ENCODE measurements at places on chromosomes 3 and 15. TPM values are rescaled to one million over a fixed set of nuclear protein-coding genes. Genes with fewer than 3 reads are reported as not detected.

Gene CPNE4
- total RNA-seq = 4.4 TPM

Gene CCR8
- total RNA-seq = not detected

Gene ZBED2
- total RNA-seq = 0.18 TPM

Gene MOBP
- total RNA-seq = 0.02 TPM

Gene TRIM71
- not detected for total RNA-seq

Gene KCNAB1
- total RNA-seq = not detected

Gene CORO2B
- total RNA-seq = 3.7 TPM

Gene GP5
- total RNA-seq = not detected

Gene PSTPIP1
- not detected for total RNA-seq

Gene MME
- not detected for total RNA-seq

Gene SLCO2A1
- 0.06 TPM for total RNA-seq

Gene SLC22A13
- total RNA-seq = not detected

Gene CADM2
- total RNA-seq = 0.23 TPM

Gene IGF2BP2
- 8.0 TPM for total RNA-seq

Gene TEX55
- total RNA-seq = not detected

Gene NR2E3
- 0.18 TPM for total RNA-seq

Gene HRG
- total RNA-seq = not detected

Gene THBS1
- total RNA-seq = 29.3 TPM

Gene GP9
- not detected for total RNA-seq

Gene MCTP2
- not detected for total RNA-seq

Gene NGRN
- total RNA-seq = 122 TPM

Gene IQCH
- 3.0 TPM for total RNA-seq

Gene THPO
- not detected for total RNA-seq

Gene TAGLN3
- not detected for total RNA-seq

Gene CAPN3
- 0.21 TPM for total RNA-seq

All from A549 treated with DMSO at 1 μM for 4 hours (cell line).